Stimulated activated CD8-positive, alpha-beta memory T cell treated with anti-CD3 and anti-CD28 coated beads, Interleukin-4, amount 100 ng/mL, for 1 hour (primary cell): ENCODE measurements at places on chromosomes 3 and 15.

- no peak for DNase-seq
Observed at GRCh38 chr3:53161450-53161819, 426 bp downstream of the PRKCD start.

DNA sequence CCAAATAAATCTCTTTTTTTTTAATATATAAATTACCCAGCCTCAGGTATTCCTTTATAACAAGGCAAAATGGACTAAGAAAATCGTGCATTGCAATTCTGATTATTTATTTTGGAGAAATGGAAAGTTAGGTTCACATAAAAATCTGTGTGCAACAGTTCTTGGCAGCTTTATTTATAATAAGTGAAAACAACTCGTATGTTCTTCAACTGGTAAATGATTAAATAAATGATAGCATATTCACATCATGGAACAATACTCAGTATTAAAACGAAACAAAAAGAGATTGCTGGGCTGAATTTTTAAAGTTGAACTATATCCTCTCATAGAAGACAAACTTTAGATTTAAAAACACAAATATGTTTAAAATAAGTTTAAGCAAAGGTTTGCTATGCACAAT is 176.3 kb upstream of the ZNF385D start:
- no peak for DNase-seq

DNA sequence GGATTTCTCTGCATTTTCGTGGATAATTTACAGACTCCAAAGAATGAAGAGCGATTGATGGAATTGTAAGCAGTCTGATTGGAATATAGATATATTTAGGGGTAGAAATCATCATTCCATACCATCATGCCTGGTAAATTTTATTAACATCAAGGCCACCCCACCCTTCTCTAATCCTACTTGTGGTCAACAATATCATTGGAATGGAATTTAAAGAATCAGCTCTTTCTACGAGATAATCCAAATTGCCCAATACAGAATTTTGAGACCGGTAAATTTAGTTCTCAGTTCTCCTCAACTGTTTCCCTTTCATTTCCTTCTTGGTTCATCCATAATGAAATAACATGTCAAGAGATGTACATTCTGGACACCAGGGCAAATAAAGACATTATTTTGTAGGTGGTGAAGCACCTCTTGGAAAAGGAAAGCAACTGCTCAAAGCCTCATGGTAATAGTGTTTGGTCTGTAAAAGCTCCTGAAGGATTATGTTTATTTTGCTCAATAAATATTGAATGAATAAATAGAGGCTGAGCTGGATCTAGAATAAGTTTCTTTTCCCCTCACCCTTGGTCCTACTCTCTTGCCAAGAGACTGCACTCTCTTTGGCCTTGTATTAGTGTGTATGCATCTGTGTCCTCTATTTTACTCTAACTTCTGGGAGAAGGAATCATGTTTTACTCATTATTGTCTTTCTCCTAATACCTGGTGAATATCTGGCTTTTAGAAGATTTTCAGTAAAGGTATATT is 133.7 kb upstream of the BCL6 start:
- DNase-seq, result no peak

DNA sequence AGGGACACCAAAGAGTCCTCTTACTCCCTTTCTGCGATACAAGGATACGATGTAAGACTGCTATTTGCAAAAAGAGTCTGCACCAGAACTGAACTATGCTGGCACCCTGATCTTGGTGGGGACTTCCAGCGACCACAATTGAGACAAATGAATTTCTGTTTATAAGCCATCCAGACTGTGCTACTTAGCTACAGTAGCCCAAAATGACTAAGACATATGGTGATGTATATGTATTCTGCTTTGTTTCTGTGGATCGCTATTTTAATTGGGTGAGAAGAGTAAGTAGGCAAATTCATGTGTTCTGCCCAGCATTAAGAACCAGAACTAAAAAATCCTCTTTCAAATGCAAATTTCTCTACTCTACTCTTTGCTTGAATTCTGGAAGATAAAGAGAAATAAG is 720.9 kb downstream of the DIPK2A start:
- DNase-seq, result no peak

GRCh38 chr15:58431221-58432149 is at the start of gene LIPC:
Gene LIPC (plus strand): TSS chr15:58431991. CDS start chr15:58432033, 42 bp downstream.
- DNase-seq, result no peak

DNA sequence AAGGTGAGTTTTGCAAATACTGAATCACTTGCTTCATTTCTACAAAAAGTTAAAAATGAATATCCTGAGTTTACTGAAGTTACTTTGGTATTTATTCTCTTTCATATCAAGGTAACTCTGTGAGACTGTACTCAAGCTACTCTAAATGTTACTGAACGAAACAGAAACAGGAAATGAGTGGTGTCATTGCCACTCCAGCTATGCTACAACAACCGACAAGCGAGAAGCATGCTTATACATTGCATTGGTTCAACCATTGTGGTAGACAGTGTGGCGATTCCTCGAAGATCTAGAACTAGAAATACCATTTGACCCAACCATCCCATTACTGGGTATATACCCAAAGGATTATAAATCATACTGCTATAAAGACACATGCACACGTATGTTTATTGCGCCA is 313.2 kb upstream of the THBS1 start:
- no peak for DNase-seq
